ENCODE measurements at places on chromosomes 1 and 21.

GRCh38 chr1:50493710-50494109 is 70.5 kb upstream of the DMRTA2 start:
- no peak for DNase-seq

DNA sequence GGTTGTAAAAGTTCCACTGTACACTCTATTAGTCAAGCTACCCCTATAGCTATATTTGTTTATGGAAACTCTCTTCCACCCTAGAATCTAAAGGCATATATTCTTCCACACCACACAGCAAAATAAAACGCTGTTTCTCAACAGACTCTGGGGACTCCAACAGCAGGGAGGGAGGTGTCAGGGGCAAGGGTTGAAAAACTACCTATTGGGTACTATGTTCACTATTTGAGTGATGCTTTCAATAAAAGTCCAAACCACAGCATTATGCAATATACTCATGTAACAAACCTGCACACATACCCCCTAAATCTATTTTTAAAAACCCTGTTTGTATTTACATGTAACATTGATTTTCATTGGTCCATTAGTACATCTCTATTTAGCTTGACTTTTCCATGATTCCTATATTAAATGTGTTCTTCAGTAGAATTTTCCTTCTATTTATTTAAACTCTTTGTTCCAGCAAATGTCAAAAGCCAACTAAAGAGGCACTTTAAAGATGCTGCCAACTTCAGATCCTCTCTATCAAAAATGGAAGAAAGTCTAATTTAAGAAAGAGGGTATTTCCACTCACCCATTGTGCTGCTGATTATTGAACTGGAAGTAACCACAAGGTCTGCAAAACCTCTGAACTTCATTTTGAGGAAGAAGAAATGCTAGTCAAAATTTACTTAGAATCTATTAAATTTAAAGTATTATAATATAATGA is 26.2 kb downstream of the RGS7 start:
- no peak for DNase-seq

- no peak for DNase-seq
Observed at GRCh38 chr1:189693140-189693539, 784.5 kb downstream of the BRINP3 start.

DNA sequence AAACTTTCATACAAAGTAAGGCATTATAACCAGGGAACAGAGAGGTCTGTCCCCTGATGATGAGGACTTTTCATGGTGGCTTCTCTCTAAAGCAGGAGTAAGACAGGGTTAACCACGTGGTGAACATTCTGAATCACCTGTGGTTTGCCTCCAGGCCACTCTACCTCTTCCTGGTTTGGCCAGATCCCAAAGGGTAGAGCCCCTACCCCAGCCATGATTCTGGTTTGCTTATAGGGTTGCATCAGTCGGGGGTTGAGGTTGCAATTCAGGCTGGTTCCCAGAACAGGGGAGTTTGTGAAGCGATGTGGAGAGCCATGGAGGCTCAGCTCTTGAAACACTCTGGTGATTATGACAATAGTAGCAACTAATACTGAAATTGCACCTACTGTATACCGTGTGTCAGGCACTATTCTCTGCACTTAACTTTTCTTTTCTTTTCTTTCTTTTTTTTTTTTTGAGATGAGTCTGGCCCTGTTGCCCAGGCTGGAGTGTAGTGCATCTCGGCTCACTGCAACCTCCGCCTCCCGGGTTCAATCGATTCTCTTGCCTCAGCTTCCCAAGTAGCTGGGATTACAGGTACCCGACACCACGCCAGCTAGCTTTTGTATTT is 8.3 kb downstream of the CNR2 start:
- no peak for DNase-seq

GRCh38 chr1:235011599-235012435 is 116.8 kb downstream of the TOMM20 start:
- peak; percentile 44 for DNase-seq

DNA sequence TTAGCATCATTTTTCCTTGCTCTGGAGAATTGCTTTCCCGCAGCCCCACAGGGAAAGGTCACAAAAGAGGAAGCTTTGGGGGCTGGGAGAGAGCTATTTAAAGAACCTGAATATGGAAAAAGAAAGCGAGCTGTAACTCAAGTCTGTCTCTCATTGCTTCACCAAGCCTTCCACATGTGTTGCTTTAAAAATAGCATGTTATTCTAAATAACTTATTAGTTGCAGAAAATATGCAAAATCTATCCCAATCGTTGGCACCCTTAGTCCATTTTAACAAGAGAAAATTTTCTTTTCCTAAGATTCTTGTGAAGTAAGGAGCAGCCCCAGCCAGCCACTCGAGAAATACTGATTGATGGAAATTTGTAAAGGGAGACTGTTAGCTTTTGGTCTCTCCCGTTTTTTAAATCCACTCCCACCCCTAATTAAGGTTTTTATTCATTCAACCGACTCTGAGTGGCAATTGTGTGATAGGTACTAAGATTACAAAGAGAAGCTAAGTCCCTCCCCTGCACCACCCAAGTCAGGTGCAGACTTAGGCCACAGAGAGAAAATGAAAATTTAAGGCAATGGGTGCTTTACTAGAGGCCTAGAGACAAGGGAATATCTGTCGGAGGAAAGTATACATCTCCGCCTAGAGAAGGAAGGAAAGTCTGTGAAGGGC is 802 bp downstream of the CYP4X1 start:
- no peak for DNase-seq

DNA sequence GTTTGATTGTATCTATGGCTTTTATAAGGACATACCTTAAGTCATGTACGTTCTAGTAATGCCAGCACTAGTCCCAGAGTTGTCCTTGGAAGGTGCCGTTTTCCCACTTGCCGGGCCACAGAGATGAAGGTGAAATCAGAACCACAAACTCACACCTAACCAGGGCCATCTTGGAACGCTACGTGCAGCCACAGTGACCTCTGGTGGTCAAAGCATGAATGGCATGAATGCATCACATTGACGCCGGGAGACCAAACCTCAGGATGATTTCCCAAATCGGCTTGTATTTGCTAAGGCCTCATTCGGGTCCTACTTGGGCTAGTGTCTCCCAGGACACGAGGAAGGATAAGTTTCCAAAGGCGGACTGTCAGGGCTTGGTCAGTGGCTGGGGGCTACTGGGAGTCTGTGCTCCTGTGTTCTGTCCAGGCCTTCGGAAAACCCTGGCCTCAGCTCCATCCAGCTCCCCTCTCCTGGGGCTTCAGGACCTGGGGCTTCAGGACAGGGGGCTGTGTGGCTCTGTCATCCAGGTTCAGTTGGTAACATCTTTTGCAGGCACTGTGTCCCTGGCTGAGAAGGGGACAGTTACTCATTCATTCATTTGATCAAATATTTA is 260.5 kb downstream of the PRDM2 start:
- peak; percentile 53 for DNase-seq

DNA sequence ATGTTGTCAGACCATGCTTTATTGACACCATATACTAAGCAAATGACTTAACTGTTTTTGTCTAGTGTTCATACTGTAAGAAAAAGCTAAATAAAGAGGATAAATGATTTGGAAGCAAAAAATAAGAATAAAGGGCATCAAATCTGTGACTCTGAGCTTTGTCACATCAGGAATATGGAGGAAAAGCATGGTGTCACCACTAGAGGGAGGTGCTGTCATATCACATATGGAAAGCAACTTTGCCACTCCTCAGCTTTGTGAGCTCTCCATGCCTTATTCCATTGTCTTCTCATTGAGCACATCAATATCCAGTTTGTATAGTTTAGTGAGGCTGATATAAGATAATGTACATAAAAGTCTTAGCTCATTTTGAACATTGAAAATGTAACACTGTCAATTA is 20.8 kb upstream of the GBP1 start:
- peak; percentile 17 for DNase-seq

DNA sequence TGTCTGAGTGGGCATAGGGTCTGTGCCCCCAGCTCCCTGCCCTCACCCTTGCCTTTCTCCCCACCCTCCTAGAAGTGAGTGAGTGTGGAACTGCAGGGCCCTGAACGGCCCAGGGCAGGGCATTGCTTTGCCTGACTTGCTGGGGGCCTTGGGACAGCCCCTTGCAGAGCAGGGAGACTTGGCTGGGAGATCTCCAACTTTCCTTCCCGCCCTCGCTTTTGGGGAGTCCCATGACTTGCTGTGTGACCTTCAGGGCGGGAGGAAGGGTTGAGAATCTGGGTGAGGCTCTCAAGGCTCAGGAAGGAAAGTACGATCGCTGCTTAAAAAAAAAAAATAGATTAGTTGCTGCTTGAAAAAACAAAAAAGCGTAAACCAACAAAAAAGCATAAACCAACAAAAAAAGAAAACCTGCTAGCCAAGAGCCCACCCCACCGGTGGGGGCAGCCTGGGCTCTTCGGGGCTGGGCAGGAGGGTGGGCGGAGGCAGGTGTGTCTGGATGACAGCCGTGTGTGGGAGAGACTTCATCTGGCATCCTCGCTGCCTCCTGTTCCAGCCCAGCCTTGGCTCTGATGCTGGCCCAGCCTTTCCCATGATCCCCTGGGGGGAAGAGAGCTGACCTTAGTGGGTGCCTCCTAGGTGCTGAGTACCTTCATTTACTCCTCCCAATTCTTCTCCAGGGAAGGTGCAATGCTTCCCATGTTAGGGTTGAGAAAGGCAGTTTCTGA is 6.5 kb downstream of the NBL1 start:
- DNase-seq: no peak

GRCh38 chr1:55443175-55443915 is 228.2 kb upstream of the USP24 start:
- DNase-seq: no peak

DNA sequence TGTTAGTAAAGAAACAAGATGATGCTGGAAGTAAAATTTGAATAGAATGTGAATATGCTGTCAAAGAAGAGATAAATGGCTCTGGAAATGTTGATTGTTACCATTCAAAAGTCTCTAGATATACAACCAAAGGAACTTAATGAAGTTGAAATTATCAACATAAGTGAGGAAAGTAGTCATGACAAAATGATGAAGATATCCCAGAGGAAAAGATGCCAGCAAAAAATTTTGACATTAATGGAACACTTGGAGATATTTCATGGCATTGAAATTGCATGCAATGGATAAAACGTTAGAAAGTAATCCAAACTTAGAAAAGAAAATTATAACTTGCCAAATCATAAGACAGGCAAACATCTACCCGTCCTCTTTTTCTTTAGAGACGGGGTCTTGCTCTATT is 154.5 kb upstream of the OLFM3 start:
- DNase-seq: no peak

- DNase-seq: no peak
Observed at GRCh38 chr1:156365754-156366153, 3.3 kb upstream of the RHBG start.

GRCh38 chr1:183126000-183126366 is 60.1 kb upstream of the LAMC2 start:
- DNase-seq: no peak

GRCh38 chr1:119742202-119742601 is 26.5 kb downstream of the HMGCS2 start:
- no peak for DNase-seq

DNA sequence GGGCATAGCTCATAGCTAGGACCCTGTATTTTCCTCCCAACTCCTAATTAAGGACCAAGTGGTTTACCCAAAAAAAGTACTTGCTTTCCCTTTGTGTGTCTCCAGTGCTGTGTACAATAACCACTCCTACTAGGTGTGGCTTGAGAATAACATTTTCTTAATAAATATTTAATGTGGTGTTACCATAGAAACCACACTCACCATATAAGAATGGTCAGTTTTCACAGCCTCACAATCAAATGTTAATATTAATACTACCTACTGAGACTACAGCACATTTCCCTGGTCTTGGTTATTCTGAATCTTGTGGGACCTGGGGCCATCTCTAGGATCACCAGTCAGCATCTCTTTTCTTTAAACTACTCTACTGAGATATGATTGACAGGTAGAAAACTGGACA is 83.5 kb upstream of the BCAR3 start:
- DNase-seq: no peak

GRCh38 chr1:111054656-111055055 is 85.2 kb downstream of the DRAM2 start:
- DNase-seq: no peak

DNA sequence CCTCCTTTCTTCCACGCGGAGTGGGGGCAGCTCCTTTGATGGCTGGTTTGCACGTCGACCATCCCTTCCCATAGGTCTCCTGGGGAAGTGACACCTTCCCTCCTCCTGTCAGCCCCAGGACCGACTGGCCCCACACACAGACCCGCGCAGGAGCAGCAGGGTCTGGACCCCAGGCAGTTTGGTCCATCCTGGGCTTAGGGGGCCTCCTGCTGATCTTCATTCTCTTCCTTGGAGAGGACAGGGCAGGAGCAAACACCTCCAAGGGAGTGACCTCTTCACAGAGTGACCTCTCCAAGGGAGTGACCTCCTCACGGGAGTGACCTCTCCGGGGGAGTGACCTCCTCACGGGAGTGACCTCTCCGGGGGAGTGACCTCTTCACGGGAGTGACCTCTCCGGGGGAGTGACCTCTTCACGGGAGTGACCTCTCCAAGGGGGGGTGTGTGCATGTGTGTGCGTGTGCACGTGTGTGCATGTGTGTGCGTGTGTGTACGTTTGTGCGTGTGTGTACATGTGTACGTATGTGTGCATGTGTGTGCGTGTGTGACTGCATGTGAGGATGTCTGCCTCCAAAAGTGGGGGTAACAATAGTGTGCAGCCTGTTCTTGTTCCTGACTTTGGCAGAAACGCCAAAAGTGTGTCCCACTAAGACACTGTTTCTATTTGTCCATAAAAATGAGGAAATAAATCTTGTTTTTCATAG is 29.8 kb downstream of the COL6A1 start:
- no peak for DNase-seq

DNA sequence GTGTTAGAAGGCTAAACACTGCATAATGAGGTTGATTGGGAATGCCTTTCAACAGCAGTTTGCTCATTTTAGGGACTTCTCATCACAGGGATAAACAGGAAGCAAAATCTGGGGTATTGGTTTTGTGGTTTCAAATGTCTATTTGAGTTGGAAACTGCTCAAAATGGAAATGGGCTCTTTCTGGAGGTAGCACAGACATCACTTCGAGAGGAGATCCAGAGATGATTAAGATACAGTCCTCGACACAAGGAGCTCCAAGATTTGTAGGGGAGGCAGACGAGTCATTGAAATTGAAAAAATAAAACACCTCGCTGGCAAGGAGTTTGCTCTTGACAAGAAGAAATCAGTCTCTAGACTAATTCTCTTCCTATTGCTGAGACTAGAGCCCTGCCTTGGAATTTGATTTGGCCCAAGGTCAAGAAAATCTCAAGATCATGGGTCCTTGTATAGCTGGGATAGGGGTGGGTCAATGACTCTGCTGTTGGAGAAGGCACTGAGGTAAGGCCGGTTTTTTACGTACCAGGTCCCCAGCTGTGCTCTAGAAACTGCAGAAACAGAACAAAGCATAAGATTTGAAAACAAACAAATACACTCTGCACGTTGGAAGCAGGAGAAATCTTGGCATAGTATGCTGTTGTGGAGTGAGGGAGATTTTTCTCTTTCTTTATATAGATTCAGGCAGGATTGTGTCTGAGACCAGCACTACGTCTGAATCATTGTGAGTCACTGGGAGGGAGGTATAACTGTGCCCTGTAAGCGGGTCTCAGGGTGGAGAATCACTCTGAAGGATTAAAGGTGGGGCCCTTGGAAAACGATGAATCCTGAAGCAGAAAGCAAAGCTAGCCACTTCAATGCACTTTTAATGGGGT is 17.7 kb upstream of the KLHDC8A start:
- peak; percentile 42 for DNase-seq
